IPS-NIHi11 (cell line): ENCODE measurements at places on chromosomes 7 and 10.

- no peak for DNase-seq
Observed at GRCh38 chr7:5824297-5824610, 42.8 kb upstream of the RNF216 start.

DNA sequence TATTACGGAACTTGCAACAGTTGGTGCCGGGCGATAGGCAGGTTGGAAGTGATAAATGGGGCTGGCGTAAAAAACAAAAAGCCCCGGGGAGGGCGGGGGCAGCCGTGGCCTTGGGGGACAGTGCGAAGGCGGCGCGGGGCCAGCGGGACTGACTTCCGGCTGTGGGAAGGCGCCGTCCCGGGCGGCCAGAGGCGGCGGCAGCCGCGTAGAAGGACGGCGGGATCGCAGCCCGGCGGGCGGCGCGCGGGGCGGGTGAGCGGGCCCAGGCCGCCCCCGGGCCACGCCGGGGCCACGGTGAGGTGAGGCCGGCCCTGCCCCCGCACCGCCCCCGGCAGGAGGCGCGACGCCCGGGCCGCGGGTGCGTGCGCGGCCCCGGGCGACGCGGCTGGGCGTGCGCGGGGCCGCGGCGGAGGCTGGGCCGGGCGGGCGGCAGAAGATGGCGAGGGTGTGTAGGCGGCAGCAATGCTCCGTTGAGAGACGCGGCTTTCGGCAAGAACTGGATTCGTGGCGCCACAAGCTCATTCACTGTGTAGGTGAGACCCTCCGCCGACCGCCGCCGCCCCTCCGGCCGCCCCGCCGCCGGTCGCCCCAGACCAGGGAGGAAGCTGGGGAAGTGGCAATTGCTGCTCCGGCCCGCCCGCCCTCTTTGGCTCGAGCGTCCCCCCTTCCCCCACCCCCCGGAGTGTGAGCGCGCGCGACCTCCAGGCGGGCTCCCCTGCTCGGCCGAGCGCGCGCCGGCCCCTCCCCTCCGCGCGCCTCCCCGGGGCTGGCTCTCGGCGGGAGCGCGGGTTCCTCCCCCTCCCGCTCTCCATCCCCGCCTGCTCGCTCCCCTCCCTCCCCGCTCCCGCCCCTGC lies at the start of gene LCOR:
TSS of gene LCOR (plus strand) at position 432 of the 854 bp plus-strand sequence. CDS start 116,760 bp downstream, outside the sequence.
- DNase-seq, result peak; percentile 98

GRCh38 chr7:73988197-73988596 lies 39.8 kb upstream of the ELN start:
- no peak for DNase-seq

DNA sequence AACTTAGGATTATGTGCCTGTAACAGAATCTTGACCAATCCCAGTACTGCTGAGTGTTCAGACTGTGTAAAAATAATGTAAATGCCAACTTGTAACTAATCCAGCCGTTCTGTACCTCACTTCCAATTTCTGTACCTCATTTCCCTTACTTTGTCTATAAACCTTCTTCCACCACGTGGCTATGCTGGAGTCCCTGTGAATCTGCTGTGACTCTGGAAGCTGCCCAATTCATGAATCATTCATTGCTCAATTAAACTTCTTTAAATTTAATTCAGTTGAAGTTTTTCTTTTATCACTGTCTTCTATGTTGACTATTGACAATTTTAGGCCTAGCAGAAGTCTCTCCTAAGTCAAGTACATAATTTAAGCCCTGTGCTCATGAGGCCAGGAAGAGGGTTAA lies 215.3 kb upstream of the RHOBTB1 start:
- DNase-seq, result no peak

- DNase-seq, result no peak
Observed at GRCh38 chr10:49650724-49651034, 28.8 kb upstream of the C10orf53 start.

DNA sequence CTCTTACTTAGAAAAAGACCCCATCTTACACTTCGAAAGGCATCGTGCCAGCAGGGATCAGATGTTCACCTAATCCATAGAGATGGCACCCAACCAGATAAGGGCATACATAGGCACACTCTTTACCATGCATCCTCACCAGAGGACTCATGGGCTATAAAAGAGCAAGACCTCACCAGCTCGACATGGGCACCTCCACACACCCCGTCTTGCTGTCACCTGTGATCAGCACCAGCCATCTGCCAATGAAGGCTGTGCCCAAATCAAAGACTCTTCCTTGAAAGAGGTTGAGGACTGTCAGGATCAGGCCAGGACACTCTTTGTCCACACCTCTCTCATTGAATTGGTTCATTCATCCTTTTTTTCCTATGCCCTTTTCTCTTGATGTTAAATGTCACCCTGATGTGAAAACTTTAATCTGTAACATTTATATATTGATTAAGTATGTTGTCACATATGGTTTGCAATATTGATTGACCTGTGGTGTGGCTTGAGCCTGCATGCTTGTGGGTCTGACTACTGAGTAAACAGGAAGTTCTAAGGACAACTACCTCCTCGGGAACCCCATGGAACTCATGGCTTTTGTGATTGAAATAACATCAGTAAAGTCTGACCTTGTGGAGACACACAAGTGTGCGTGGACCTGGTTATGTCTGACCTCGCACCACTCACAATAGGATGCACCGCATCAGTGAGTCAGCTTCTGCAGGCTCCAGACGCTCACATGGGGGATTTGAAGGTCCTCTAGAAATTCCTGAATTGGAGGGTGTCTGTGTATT lies 75.5 kb downstream of the HTR5A start:
- DNase-seq, result no peak

GRCh38 chr7:50779427-50779826 lies 3.3 kb downstream of the GRB10 start:
- no peak for DNase-seq

DNA sequence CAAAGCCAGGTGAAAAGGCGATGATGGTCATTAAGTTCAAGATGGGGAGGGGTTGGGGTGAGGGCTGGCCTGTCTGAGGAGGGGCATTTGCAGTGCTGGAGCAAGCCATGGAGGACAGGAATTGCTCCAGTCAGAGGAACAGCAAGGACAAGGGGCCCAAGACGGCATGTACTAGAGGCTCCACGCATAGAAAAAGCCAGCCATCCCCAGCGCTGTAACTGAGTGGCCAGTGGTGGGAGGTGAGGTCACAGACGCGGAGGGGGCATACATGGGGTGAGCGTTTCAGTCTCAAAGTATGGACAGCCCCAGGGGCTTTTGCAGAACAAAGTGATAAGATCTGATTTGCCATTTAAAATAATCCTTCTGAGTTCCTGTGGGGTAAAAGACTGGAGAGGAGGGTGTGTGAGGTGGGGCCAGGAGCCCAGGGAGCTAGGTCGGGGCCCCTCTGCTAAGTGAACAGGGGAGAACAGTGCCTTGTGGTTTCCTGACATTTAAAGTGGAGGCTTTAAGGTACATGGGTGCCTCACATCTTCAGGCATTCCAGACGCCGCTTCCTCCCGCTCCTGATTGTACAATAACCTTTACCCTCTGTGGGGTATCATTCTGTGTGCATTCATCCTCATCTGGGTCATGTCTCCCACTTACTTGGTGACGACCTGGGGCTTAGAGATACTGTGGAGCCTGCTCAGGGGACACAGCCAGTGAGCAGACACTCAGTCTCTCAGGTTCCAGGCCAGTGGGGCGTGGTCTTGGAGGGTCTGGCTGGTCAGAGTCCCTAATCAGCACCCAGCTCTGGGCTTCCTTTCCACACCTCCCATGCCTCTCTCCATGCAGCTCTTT lies 105.6 kb upstream of the GPR26 start:
- DNase-seq, result no peak

DNA sequence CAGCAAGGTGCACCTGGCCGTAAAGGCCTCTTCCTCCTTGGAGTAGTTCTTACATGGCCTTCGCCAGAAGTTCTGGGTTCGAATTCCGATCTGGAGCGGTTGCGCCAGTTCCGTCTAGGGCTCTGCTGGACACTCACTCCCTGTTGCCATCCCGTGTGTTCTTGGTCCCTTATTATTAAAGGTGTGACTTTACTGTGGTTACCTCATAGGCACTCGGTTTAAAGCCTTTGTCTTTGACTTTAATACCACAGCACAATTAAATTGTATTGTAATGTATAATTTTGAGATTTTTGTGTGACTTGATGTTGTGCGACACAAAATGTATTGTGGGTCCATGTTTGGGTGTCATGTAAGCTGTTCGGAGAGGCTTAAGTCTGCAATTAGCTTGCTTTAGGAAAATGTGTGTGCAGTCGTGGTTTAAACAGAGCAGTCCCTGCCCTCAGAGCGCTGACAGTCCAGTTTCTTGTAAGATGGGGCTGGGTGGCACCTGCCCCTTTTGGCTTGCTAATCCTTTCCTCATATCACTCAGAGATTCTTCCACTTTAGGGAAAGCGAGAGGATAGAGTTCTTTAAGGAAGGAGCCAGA lies 919 bp downstream of the INPP5F start:
- no peak for DNase-seq

GRCh38 chr7:31651234-31652062 lies 35.6 kb upstream of the PPP1R17 start:
- peak; percentile 35 for DNase-seq

- no peak for DNase-seq
Observed at GRCh38 chr7:79612022-79612421, 158.6 kb upstream of the MAGI2 start.

DNA sequence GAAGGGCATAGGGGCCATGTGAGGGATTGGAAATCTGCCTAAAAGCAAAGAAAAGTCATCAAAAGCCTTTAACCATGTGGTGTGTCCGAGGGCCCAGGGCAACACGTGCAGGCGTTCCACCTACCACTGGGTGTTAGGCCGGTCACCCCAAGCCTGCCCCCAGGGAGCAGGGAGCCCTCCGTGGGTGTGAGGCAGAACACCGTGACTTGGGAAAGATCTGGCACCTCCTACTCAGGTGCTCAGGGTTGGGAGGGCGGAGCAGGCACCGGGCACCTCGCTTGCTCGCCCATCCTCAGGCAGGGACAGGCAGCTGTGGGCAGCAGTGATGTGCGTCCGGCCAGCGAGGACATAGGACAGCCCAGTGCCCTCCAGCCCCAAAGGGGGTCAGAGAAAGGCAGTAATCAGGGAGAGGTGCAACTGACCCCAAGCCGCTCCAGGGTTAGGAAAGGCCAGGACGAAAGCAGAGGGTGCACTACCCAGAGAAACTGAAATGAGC lies 80.7 kb upstream of the CHST15 start:
- no peak for DNase-seq

DNA sequence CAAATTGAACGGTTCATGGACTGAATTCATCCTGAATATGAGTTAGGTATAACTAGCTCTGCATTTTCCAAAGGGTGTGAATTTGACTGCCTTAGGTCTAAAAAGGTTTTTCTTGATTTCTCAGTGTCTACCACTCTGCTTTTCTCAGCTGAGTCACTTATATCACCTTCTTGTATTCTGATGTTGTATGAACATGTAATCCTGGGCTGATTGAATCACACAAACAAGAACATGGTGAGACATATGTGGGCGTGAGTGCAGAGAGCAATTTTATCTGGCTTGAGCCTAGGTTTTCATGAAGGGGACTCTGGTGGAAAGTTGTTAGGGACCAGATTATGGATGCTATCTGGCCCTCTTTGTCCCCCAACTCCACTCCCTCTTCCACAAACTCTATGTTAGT lies 239.8 kb downstream of the SUGCT start:
- no peak for DNase-seq

GRCh38 chr7:109864230-109864629 lies 1226.7 kb upstream of the LRRN3 start:
- DNase-seq, result peak; percentile 17

GRCh38 chr10:60042262-60042661 lies 135.9 kb upstream of the CCDC6 start:
- DNase-seq, result no peak

- DNase-seq, result no peak
Observed at GRCh38 chr10:124923684-124924083, 18.2 kb upstream of the ZRANB1 start.

DNA sequence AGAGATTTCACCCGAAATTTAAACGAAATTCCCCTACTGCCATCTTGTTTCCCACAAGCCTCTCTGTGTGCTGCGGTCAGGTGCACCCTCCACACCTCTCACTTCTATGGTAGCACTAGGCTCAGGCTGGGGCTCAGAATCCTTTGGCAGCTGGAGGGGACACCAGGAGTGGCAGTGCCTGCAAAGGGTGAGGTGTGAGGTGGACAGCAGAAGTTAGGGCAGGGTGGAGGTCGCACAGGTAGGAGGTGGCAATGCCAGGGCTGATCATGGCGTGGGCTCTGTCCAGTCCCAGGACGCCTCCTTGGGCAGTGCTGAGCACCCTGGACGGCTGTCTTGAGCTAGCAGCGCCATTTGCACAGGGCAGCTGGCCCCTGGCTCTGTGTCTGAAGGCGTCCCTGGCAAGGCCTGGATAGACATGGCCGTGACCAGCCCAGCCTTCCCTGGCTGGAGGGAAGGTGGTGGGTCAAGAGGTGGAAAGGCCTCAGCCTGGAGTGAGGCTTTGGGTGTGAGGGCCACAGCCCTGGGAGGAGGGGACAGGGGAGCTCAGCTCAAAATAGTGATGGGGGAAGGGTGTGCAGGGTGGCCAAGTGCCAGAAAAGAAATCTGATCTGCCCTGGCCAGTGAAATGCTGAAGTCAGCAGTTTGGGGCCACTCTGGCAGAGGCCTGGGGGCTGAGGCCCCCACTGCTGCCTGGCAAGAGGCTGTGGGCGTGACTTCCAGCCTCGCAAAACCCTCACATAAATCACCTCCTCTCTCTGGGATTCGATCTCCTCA lies 40.0 kb downstream of the ZCCHC24 start:
- no peak for DNase-seq

DNA sequence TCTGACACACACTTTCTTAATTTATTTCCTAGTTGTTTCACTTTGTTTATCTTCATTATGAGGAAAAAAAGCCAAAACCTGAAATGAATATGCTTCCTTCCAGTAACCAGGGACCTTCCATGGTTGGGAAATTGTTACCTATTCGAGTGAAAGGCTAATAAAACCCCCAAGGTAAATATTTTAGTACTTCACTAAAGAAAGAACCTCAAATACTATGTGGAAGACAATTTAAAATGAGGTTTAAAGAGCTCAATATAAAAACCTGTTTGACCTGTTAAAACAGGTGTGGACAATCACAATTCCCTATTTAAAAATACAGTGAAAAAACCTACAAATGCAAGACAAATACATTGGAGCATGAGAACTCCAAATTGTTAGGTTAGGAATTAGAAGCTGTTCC lies 192.6 kb downstream of the CFTR start:
- DNase-seq, result no peak

- DNase-seq, result no peak
Observed at GRCh38 chr10:55146032-55146431, 345.0 kb upstream of the PCDH15 start.

DNA sequence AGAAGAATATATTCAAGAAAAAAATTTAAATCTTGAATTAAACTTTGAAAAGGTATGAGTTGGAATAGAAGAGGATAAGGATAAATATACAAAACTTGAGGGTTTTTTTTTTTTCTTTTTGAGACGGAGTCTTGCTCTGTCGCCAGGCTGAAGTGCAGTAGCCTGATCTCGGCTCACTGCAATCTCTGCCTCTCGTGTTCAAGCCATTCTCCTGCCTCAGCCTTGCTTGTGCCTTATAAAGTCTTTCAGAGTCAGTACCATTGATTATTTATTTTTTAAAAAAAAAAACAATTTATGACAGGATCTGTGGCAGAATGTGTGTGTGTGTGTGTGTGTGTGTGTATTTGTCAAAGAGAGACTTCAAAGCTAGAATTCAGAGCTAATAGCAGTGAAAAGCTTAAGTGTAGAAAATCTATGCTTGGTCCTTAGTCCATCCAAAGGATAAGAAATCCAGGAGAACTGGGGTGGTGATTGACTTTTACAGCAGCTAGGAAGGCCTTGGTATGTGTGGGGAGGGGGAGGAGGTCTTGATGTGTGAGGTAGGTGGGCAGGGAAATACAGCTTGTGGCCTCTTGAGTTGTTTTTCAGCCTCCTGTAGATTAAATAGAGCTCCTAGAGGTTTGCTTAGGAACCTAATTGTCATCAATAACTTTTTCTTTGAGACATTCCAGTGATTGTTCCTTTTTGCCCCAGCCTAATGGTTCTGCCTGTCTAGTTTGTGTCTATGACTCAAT lies 2.4 kb downstream of the HECTD2 start:
- no peak for DNase-seq

GRCh38 chr10:85317827-85318226 lies 989.4 kb downstream of the CCSER2 start:
- peak; percentile 27 for DNase-seq
